ENCODE measurements at places on chromosomes 5 and 9.

GRCh38 chr5:1850324-1851154, 32.2 kb downstream of the IRX4 start:
- no peak for DNase-seq
- H3K4me3 ChIP-seq, result no peak overlapping the region

DNA sequence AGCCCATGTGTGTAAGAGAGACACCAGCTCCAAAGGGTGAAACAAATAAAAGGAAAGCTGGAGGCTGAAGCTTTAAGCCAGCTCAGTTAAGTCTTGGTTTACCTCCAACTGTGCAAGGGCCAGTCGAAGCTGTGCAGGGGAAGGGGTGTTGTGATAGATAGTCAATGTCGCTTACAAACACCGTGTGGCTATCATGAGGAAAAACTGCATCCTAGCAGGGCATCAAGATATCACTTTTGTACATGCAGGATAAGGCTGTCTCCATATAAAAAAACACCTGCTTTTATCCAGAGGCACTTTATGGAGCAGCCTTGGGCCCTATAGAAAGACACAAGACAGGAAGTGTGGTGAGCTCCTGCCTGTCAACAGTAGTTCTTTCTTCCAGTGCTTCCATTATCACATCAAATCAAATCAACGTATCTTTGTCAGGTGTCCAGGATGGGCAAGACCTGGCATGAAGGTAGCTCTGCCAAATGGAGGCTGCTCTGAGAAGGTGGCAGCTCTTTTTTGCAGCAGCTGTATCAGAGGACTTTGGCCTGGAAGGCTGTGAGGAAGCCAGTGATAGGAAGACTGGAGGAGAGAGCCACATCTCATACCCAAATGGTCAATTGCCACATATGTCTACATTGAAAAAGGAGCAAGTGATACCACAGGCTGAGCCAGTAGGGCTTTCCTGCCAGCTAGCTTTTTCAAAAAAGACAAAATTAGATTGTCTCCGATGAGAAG, 29.3 kb upstream of the SELENOP start:
- DNase-seq, result no peak
- H3K27me3 ChIP-seq, result no peaks in the 10 kb centered on the region
- H3K4me3 ChIP-seq, result no peak overlapping the region

GRCh38 chr5:1007221-1007680, 1.4 kb upstream of the NKD2 start:
- H3K4me1 ChIP-seq, result peaks cover 32% of the 10 kb centered on the region
- no peak overlapping the region for H3K4me3 ChIP-seq
- no peak overlapping the region for H3K27ac ChIP-seq
- H3K27me3 ChIP-seq, result peaks cover 11% of the 10 kb centered on the region
- H3K36me3 ChIP-seq, result no peaks in the 10 kb centered on the region

DNA sequence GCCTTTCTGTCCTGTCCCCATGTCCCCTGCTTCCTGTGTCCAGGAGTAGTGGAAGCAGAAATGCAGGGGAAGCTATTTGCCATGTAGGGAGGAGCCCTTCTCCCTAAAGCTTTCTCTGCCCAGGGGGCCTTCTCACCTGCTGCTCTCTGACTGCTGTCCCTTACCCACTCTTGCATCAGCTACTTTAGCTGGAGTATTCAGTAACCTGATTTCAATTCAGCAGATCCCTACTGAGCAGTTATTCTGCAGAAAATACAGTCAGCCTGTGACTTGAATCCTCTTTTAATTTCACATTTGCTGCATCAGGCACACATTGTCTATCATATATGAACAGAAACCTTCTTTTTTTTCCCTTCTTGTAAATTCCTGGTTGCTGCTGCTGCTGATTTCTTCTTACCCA, 90.4 kb downstream of the MVB12B start:
- H3K4me1 ChIP-seq, result peaks cover 5% of the 10 kb centered on the region
- no peak overlapping the region for H3K4me3 ChIP-seq
- DNase-seq, result no peak
- H3K27me3 ChIP-seq, result no peaks in the 10 kb centered on the region
- H3K36me3 ChIP-seq, result peaks cover under 1% of the 10 kb centered on the region
- H3K27ac ChIP-seq, result no peak overlapping the region

- H3K27me3 ChIP-seq, result peaks cover 13% of the 10 kb centered on the region
- H3K4me3 ChIP-seq, result no peak overlapping the region
- no peaks in the 10 kb centered on the region for H3K36me3 ChIP-seq
- H3K4me1 ChIP-seq, result no peaks in the 10 kb centered on the region
Measured at GRCh38 chr5:73143716-73144115, 23.3 kb downstream of the TMEM171 start.

DNA sequence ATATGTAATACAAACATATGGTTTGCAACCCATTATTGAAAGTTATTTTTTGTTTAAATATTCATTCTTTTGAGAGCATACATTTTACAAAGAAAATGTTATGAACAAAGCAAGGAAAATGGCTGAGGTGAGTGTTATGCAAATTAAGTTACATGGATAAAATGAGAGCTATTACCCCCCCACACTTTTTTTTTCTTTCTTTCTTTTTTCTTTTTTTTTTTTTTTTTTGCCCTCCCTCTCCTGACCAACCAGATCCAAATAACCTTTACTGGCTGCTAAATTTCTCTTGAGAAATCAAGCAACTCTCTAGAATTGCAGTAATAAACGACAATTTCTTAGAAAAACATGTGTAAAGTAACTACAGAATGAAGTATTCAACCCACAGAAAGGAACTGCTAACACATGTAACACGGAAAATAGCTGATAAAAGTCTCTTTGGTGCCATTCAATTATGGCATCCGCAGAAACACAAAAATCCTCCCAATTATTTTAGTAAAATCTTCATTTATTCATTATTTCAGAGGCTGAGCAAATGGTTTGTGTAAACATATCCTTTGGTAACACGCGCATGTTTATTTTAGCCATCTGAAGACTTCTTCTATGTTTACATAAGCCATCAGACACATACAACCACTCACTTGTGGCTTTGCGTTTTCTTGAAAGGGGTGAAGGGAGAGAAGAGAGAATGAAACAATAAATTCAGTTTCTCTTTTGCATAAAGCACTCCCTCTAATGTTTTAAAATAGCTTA, 216.1 kb downstream of the NFIB start:
- H3K4me3 ChIP-seq, result no peak overlapping the region
- H3K27ac ChIP-seq, result peak overlapping the region; percentile 90
- peaks cover 63% of the 10 kb centered on the region for H3K4me1 ChIP-seq
- no peak for DNase-seq
- no peaks in the 10 kb centered on the region for H3K27me3 ChIP-seq
- H3K36me3 ChIP-seq, result peaks cover 7% of the 10 kb centered on the region

DNA sequence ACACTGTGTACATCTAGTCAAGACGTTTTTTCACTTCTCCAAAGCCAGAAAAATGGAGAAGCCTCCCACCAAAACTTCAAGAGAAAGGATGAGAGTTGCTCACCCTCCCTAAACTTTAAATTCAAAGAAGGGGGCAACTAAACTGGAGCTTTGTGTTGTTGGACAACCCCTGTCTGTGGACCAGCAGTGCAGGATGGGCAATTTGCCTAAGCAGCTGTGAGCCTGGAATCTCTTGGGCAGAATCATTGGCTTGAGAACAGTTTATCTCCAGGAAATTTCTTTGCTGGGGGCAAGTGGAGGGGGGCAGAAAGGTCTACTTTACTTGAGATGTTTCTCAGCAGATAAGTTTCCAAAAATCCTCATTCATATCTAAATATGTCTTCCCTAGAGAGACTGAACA, 151.8 kb downstream of the MUSK start:
- no peaks in the 10 kb centered on the region for H3K27me3 ChIP-seq
- H3K27ac ChIP-seq, result no peak overlapping the region
- H3K4me1 ChIP-seq, result no peaks in the 10 kb centered on the region
- no peaks in the 10 kb centered on the region for H3K36me3 ChIP-seq
- DNase-seq, result no peak

DNA sequence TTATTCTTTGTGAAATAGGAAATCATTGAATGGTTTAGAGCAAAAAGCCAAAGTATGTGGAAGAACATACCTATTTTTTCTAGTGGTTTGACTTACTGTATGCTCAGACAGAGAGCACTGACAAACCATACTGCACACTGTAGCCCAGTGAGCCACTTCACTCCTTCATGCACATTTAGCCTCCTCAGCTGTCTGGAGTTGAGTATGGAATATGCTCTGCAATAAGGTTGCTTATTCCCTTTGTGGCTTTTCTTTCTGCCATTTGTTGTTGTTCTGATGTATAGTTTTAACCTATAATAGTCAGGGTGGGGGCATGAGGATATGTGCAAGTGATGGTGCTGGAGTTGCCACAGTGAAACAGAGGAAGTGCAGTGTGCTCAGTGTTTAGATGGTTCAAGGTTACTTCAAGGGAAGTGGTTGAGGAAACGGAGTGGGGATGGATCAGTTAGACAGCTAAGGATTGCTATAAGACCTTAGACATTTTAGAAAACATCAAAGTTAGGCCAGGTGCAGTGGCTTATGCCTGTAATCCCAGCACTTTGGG, 100.7 kb downstream of the CDC42SE2 start:
- H3K27ac ChIP-seq, result no peak overlapping the region
- H3K36me3 ChIP-seq, result peaks cover 5% of the 10 kb centered on the region
- no peaks in the 10 kb centered on the region for H3K27me3 ChIP-seq
- H3K4me1 ChIP-seq, result no peaks in the 10 kb centered on the region

GRCh38 chr5:132258102-132259068, 889 bp downstream of the PDLIM4 start:
- no peak for DNase-seq
- H3K4me1 ChIP-seq, result peaks cover 2% of the 10 kb centered on the region
- peak overlapping the region; percentile 49 for H3K27ac ChIP-seq
- H3K4me3 ChIP-seq, result peak overlapping the region; percentile 46

DNA sequence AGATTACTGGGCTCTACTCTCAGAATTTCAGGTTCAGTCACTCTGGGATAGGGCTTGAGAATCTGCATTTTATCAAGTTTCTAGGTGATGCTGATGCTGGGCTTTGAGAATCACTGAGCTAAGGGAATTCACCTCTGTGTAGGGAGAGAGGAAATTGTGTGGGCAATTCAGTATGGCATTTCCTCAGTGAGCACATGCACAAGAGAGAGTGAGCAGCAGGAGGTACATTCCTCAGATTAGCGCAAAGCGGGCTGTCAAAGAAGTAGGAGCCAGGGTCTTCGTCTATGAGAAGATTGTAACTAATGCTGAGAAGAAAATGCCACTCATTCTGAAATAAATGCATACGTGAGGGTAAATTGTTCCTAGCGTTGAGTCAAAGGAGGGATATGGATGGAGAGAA, 175.9 kb downstream of the KIF4B start:
- no peak overlapping the region for H3K27ac ChIP-seq
- no peaks in the 10 kb centered on the region for H3K36me3 ChIP-seq
- no peak overlapping the region for H3K4me3 ChIP-seq
- H3K27me3 ChIP-seq, result no peaks in the 10 kb centered on the region
- DNase-seq, result no peak

- H3K36me3 ChIP-seq, result no peaks in the 10 kb centered on the region
- H3K27me3 ChIP-seq, result no peaks in the 10 kb centered on the region
- H3K4me1 ChIP-seq, result no peaks in the 10 kb centered on the region
- no peak overlapping the region for H3K27ac ChIP-seq
- DNase-seq, result no peak
- H3K4me3 ChIP-seq, result no peak overlapping the region
Measured at GRCh38 chr9:68905129-68905528, 108.8 kb downstream of the PRKACG start.

DNA sequence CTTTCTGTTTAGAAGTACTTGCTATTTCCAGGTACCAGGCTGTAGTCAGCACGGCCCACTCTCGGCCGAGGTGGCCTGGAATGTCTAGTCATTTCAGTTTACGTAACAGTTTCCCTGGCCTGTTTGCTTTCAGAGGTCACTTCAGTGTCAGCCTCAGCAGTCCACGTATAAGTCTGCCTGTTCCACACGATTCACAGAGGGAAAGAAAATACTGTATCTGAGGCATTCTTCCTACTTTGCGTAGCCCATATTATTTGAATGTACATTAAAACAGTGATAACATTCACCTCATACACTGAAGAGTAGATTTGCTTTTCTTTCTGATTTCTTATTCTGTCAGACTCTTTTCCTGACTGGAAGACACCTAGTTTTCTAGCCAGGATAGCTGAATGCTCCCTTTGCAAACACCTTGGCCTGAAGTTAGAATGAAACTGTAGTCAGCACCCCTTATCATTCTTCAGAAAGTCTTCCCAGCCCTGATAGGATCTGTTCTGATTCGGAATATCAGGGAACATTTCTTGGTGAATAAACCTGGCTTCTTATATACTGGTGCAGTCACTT, 140.9 kb downstream of the AOPEP start:
- H3K4me1 ChIP-seq, result peaks cover 71% of the 10 kb centered on the region
- peak overlapping the region; percentile 87 for H3K27ac ChIP-seq
- H3K27me3 ChIP-seq, result no peaks in the 10 kb centered on the region
- no peaks in the 10 kb centered on the region for H3K36me3 ChIP-seq
- H3K4me3 ChIP-seq, result peak overlapping the region; percentile 9
- peak; percentile 84 for DNase-seq

DNA sequence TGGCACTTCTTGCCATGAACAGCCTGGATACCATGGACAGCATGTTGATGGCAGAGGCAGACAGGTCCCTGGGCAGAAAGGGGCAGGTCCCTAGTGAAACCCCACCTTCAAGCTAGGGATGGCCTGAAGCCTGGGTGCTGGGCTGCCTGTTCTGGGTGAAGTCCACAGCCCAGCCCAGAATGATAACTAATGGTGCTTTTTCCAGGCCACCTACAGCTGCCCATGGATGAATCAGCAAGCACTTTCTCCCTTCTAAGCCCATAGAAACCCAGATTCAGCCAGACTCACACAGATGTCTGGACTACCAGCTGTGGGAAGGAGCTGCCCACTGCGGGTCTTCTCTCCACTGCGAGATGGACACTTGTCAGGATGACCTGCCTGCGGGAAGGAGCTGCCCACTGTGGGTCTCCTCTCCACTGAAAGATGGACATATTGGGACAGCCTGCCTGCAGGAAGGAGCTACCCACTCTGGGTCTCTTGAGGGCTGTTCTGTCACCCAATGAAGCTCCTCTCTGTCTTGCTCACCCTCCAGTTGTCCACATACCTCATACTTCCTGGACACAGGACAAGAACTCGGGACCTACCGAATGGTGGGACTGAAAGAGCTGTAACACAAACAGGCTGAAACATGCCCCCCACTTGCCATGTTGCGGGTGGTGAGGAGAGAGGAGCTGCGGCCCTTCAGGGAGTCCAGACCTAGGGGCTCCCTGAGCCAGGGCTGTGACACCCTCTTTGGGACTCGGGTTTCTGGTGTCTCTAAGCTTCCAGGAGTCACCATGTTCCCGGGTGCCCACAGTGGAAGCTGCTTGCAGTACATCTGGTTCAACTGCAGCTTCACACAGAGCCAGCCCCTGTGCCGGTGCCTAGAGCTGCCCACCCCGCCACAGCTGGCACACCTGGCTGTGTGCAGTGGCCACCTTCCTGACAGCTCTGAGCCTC, 60.7 kb upstream of the SYNPO start:
- H3K27ac ChIP-seq, result no peak overlapping the region
- no peak overlapping the region for H3K4me3 ChIP-seq
- no peaks in the 10 kb centered on the region for H3K27me3 ChIP-seq
- no peaks in the 10 kb centered on the region for H3K36me3 ChIP-seq

GRCh38 chr9:123191260-123191659, 77.1 kb downstream of the STRBP start:
- no peaks in the 10 kb centered on the region for H3K4me1 ChIP-seq
- DNase-seq, result no peak
- no peak overlapping the region for H3K4me3 ChIP-seq
- H3K27me3 ChIP-seq, result no peaks in the 10 kb centered on the region
- H3K36me3 ChIP-seq, result no peaks in the 10 kb centered on the region

DNA sequence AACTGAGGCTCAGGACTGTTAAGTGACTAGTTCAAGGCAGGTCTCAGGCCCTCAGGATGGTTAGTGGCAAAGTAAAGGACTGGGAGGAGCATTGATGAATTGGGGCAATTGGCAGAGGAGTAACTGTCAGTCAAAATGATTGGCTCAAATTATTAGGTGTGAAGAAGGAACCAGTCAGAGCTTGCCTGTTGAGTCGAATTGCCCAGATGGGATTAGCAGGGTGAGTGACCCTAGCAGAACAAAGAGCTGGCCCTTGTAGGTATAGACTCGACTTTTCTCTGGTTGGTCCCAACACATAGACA, 2.6 kb upstream of the NSD1 start:
- H3K4me1 ChIP-seq, result peaks cover 4% of the 10 kb centered on the region
- no peaks in the 10 kb centered on the region for H3K27me3 ChIP-seq
- no peak for DNase-seq
- no peak overlapping the region for H3K27ac ChIP-seq
